Right renal pelvis (tissue), 4 donors: ENCODE measurements at places on chromosomes 5 and 9. TPM values are rescaled to one million over a fixed set of nuclear protein-coding genes. Genes with fewer than 3 reads are reported as not detected.
A peak's percentile ranks its signal among the peaks of the same experiment; 100 is the strongest.

The FAM221B gene
- polyA plus RNA-seq = not detected

DNA sequence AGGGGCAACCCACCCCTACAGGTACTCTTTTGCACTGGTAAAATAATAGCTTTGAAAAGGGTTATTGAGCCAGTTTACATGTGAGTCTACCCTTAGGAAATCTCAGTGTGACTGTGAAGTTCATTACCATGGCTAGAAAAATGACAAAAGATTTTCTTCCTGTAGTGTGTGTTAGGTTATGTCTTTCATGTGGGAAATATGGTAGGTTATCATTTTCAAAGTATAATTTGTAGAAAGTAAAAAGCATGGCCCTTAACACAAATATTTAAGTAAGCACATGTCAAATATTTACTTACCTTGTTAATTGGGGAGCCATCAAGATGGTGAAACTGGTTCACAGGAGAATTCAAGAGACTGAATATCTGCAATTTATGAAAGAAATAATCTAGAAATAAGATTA is 37.3 kb upstream of the PLPP1 start:
- no peak for DNase-seq

DNA sequence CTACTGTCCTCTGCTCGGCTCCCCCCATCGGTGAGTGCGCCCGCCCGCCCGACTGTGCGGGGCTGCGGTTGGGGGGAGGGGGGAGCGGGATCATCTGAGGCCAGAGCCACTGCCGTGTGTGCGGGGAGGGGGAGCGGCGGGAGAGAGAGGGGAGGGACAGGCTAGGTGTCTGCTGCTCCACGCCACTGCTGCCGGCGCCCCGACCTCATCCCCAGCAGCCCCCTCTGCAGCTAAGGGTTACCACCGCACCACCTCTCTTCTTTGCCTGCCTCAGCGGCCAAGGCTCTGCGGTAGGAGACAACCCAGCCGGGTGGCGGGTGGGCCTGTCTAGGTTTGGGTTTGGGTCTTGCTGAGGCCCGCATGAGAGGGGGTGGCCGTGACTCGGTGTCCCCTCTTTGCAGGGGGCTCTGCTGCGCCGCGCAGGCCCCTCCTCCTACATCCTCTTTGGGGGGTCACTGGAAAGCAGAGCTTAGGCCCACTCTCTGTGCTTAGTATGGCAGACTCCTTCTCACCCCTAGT is 670 bp upstream of the PURA start:
- no peak for DNase-seq

The C5orf46 gene
- not detected for polyA plus RNA-seq

The SRD5A1 gene
- 12.8 TPM for polyA plus RNA-seq

DNA sequence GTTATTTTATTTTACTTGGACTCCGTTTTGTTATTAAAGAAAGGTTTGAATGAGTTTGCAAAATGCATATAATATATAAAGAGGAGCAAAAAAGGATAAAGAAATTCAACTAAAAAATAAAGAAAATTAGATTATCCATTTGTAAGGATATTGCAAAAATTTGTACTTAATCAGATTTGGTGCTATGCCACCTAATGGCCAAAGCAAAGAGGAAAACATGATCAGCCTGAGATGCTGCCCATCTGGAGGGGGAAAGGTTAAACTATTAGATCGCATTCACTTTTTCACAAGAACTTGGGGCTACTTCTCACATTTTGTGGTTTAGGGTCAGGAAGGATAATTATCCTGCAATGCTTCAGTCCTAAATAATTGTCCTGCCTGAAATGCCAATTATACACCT is 350.6 kb downstream of the MLLT3 start:
- DNase-seq = no peak

GRCh38 chr9:91187311-91187964 is 174.3 kb downstream of the AUH start:
- DNase-seq = no peak

DNA sequence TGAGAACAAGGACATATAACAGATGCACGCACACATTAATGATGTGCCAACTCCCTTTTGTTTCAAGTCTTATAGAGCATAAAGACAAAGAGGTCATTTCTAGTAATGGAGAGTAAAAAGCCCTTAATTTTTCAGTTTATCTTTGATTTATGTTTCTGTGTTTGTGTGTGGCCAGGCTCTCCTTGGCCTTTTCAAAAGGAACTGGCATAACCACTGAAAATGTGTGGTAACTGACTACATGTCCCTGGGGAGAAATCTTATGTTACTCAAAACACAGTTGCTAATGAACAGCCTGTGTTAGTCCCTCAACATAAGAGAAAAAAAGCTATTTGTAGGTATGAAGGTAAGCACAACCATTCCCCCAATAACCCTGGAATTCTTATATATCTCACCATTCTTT is 47.6 kb upstream of the SHOC1 start:
- no peak for DNase-seq

The C9orf153 gene
- polyA plus RNA-seq = 0.15 TPM

The LRRC19 gene
- polyA plus RNA-seq = 23.5 TPM

GRCh38 chr5:139787568-139788293 is 7.9 kb upstream of the PSD2 start:
- DNase-seq = peak; percentile 69

The FOXD4 gene
- 0.32 TPM for polyA plus RNA-seq

DNA sequence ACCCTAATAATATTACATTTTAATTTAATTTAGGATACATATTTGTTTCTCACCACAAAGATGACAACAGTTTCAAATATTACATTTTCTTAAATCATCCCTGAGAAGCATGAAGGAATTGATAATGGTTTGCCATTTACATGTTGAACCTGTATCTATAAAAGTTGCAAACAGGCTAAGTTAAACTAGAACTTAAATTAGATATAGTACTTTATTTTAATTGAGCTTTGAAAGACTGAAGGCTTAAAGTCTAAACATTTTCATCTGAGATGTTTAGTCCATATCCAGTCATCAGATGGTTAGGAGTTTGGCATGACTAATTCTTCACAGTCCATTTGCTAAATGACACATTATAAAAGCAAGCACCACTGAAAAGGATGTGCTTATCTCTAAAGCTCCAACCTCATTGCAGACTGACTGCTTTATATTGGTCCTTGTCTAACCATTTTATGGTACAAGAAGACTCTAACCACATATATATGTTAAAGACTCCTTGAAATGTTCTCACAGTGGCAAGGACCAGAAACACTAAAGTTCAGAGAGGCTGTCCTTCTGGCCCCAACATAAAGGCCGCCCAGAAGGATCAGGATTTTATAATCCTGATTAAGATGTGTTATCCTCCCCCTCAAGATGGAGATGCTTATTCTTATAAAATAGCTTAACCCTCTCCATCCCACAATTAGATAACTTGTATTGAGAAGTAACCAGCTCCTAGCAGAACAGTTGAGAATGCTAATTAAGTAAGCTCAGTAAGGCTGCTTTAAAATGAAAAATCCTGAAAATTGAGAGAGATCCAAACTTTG is 25.8 kb downstream of the WNT8A start:
- no peak for DNase-seq

DNA sequence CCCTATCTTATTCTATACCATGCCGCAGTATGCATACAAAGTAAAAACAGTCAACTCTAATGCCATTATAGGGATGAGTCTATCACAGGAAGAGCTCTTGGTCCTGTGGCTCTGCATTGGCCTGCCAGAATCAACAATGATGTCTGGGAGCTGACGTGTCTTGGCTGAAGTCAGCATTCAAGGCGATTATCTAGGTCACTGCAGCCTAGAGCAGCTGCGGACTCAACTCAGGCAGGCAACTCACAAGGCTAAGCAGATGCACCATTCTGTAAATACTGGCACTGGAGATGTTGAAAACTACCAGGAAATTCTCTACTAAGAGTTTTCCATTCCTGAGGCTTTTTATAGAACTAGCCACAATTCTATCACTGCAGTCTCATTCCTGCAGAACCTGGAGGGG is 13.3 kb downstream of the SPATA9 start:
- DNase-seq = no peak

DNA sequence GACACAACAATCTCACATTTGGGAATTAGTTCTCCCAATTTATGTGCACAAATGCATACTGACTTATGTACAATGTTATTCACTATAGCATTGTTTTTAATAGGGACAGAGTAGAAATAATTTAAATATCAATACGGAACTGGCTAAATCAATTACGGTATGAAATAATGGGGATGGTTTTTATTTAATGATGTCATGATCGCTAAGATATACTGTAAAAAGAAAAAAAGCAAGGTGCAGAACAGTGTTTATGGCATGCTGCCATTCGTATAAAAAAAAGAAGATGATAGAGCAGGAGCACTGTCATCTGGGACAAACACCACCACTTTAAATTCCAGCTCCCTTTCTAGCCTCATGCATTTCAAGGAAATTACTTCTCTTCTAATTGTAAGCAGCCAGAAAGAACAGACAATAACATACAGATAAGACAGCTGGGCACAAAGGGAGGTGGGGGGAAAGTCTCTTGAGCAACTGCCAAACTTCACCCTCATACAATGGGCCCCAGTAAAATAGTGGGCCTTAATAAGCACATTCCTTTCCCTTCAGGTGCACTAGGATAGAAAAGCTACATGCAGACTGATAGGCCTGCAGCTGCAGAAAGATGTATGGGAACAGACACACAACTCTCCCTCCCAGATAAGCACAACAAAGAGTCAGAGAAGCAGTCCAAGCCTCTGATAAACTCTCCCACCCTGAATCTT is 8.4 kb downstream of the SREK1IP1 start:
- DNase-seq = no peak

The SPATA24 gene
- 13.8 TPM for polyA plus RNA-seq

GRCh38 chr9:133067813-133068212 is 6.0 kb downstream of the CEL start:
- DNase-seq = no peak

DNA sequence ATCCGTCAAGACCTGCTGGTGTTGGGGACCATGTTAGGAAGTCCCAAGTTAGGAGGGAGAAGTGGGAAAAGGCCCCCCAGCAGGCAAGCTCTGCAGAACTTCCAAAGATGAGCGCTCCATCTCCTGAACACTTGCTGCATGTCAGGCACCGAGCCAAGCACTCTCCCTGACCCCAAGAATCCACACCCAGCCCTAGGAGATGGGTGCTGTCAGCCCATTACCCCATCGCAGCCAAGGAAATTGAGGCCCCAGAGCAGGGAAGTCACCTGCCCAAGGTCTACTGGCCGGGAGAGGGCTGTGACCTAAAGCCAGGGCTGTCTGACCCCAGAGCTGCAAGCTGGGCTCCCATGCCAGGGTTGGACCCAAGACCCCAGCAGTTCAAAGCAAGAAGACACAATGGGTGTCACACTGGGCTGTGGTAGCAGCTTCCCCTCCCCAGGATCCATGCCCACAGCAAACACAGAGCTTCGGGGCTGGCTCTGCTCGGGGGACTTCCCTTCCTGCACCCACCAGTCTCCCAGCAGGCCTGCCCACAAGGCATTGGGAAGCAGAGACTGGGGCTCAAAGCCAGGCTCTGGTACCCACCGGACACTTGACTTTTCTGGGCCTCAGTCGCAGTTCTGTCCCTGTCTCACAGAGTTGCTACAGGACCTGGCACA is 13.5 kb downstream of the EEIG1 start:
- no peak for DNase-seq

- DNase-seq = no peak
Measured at GRCh38 chr5:178430186-178431062, 159.8 kb downstream of the COL23A1 start.

GRCh38 chr9:115786321-115786720 is 367.3 kb upstream of the PAPPA start:
- no peak for DNase-seq

- DNase-seq = no peak
Measured at GRCh38 chr5:36035696-36036095, 31.0 kb downstream of the UGT3A2 start.

The F2RL1 gene
- polyA plus RNA-seq = 44.5 TPM

DNA sequence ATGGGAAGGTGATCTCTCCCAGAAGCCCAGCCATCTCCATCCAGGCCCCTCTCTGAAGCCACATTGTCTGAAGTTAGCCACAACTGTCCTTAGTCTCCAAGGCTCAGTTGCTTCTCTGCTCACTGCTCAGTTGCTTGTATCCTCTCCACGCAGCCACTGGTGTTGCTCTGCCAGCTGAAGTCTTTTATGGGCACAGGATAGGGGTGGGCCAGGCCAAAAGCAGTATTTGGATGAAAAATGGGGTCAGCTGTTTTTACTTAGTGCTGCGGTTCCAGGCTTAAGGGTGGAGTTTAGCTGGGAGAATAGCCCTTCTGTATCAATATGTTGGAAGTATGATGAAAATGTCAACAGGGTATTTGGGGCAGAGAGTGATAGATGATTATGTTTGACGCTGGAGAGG is 168.8 kb upstream of the PPP1R2B start:
- no peak for DNase-seq

GRCh38 chr9:137763271-137763955 is 114.2 kb upstream of the CACNA1B start:
- no peak for DNase-seq

DNA sequence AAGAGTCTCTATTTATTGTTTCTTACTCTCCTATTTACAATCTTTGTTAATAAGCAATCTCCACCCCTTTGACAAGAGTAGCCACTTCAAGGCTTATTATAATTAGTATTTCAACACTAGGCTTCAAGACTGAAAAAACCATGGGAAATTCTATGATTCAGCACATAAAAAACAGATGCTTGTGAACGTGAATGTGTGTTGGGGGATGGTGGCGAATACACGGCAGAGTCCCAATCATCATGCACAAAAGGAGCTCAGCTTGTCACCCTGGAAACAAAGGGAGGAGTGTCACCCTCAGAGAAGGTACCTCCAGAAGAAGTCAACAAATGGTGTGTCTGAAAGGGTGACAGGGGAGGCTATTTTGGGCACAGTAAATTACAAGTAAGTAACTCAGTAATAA is 157.2 kb upstream of the RETREG1 start:
- no peak for DNase-seq

The NR2F1-AS1 gene
- polyA plus RNA-seq = 58.1 TPM

The ADAMTS16 gene
- 67.2 TPM for polyA plus RNA-seq

The NUTM2G gene
- 0.82 TPM for polyA plus RNA-seq

The GPR150 gene
- polyA plus RNA-seq = not detected
